ENCODE measurements at places on chromosomes 2 and 18.

DNA sequence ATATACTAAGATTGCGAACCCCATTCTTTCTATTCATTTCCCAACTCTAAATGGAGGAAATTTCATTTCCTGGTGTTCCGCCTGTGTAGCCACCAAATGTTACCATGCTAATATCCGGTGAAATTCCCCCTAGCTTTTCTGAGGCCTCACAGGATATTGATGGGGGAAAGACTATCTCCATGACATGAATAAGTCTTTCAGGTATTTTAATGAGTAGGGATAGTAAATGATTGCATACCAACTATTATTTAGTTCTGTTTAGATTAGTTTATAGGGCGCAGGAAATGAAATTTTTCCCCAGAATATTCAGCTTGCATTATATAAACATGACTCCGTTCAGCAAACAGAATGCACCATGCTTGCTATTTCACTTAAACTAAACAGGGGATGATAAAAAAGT is 55.4 kb downstream of the COL5A2 start:
- DNase-seq: no peak

DNA sequence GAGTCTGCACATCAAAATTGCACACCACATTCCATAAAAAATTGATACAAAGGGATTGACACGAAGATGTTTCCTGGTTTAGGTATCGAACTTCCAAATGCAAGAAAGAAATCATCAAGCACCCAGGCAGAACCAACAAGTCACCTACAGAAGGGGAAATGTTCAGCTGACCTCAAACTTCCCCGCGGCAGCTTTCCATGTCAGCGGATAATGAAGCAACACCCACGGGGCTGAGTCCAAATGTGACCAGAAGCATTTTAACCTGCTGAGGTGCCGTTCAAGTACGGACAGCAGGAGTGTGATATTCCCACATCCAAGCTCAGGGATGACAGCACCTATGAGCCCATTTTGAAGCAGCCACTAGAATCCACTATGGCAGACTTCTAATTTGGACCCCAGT is 124.9 kb downstream of the GALNT14 start:
- no peak for DNase-seq

GRCh38 chr18:13541621-13542519 is 184.5 kb downstream of the FAM210A start:
- no peak for DNase-seq

DNA sequence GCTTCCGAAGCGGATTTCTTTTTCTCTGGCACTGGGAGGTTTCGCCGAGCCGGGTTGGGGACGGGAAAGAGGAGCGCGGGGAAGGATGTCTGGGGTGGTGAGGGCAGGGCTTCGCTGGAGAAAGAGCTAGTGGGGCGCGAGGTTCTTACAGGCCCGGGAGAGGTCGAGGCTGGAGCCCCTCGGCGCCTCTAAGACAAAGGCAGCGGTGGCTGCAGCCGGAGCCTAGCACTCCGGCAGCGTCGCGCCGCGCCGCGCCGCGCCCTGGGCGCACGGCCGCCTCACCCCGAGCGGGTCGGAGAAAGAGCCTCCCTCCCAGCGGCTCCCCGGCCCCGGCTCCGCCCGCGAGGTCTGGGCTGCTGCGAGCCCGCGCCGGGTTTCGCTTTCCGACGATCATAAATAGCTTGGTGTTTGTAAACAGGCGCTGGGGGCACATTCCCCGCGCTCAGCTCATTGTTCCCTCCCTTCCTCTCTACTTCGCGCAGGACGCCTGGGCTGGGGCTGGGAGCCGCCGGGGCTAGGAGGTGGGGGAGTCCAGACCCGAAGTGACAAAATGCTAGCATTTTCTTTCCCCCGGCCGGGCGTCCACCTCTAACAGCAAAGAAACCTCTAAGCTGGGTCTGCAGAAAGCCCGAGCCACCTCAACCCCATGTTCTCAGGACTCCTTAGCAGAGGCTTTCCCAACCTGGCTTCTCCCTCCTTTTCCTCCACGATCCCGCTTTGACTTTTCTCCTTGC is 813 bp upstream of the MEIS1 start:
- no peak for DNase-seq

DNA sequence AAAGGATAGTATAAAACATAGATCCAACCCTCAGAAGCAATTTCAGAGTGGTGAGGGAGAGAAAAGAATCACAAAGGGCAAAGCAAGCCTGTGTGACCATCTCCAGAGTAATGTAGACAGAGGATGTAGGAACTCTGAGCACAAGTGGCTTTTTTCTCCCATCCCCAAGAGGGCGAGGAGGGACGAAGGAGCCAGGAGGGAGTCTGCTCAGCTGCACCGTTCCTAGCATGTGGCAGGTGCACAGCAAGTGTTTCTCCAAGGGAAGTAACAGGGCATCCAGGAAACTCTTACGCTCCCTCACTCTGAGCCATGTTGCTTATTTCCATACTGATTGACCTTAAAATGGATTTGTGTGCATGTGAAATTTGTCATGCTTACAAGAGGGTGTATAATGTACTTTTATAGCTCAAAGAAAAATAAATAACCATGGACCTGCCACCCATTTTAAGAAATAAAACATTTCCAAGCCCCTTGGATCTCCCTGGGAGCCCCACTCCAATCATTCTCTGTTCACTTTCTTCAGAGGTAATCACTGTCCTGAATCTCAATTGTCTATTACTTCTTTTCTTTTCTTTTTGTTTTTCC is 37.8 kb upstream of the SEC11C start:
- DNase-seq: no peak

- DNase-seq: no peak
Observed at GRCh38 chr2:40535972-40536371, 84.1 kb upstream of the SLC8A1 start.

DNA sequence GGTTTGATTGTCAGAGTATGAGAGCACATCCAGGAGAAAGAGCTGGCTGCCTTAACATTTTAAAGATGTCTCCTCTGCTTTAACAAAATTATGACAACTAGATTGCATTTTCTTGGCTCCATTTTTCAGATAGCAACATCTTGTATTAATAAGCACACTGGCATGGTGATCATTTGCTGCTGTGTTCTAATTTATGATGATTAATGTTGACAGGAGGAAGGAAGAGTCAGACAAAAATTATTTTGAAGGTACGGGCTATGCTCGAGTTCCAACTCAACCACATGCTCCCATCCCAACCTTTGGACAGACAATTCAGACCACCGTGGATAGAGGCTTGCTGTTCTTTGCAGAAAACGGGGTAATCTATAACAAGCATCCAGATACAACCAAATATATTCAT is 98.2 kb upstream of the TTC39C start:
- no peak for DNase-seq

- DNase-seq: no peak
Observed at GRCh38 chr18:59823596-59824195, 76.1 kb upstream of the PMAIP1 start.

- no peak for DNase-seq
Observed at GRCh38 chr18:69659142-69659651, 258.5 kb downstream of the DOK6 start.

- no peak for DNase-seq
Observed at GRCh38 chr2:112585400-112585799, 991 bp downstream of the CHCHD5 start.

DNA sequence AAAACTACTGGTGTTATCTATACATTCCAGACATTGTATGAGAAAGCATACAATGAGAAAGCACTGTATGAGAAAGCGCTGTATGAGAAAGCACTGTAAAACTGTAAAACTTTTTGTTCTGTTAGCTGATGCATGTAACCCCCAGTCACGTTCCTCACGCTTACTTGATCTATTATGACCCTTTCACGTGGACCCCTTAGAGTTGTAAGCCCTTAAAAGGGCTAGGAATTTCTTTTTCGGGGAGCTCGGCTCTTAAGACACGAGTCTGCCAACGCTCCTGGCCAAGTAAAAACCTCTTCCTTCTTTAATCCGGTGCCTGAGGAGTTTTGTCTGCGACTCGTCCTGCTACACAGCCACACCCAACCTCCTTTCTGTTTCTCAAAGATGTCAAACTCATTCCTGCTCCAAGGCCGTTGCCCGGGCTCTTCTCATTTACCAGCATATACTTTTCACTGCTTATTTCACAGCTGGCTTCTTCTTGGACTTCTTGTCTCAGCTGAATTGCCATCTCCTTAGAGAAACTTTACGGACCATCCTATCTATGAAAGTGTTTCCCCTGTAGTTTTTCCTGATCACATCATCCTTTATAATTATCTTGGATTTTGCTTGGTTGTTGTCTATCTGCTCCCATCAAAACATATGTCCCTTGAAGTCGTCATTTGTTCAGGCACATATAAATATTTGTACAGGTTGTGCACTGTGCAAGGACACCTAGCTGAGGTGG is 29.8 kb upstream of the YES1 start:
- no peak for DNase-seq

DNA sequence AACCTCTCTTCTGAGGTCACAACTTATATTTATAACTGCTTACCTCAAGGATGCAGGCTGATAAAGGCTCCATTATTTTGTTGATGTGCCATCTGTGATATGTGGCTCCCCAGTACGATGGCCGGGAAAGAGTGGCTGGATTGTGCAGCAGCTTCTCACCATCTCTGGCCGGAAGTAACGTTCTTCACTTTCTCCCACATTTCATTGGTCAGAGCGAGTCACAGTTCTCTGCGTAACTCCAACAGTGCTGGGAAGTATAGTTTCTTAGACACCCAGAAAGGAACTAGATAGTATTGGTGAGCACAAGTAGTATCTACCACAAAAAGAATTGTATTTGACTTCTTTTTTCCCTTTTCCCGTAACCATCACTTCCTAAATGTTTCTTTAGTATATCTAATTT is 28.7 kb downstream of the ZSWIM2 start:
- no peak for DNase-seq

All from esophagus squamous epithelium (tissue), 5 donors.